AG20443 (cell line): ENCODE measurements at places on chromosomes 6 and 20.
A peak's percentile ranks its signal among the peaks of the same experiment; 100 is the strongest.

GRCh38 chr6:152160346-152160745, 352.9 kb downstream of the ESR1 start:
- DNase-seq, result no peak

DNA sequence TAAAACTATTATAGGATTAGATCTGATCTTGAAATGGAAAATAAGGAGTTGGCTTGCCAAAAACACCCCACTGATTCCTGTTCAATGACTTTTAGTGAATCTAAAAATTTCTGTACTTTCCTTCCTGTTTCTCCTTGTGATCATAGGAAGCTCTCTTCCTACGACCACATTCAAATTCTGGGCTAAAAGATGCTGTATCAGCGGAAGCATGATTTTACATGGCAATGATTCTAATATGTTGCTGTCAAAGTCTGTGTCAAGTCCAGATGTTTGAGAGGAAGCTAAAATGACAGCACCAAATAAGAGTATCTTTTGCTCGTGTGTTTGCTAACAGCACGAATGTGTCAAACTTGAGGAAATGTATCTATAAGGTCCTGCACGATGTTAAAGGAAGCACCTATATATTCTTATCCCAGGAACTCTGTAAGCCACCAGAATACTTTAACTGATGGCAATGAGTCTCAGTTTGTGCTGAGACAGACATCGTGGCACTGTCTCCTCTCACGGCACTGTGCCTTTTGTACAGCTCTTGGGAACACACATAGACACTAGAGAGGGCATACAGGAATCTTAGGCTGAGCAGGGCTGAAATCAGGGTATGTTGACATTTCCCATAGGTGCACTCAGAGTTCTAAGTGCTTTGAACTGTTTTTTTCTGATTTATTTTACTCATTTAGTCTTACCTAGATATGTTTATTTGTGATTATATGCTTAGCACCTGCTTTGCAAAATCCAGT, 24.9 kb upstream of the MAP3K4 start:
- DNase-seq, result no peak

GRCh38 chr20:61935926-61936700, 129.6 kb downstream of the TAF4 start:
- no peak for DNase-seq

DNA sequence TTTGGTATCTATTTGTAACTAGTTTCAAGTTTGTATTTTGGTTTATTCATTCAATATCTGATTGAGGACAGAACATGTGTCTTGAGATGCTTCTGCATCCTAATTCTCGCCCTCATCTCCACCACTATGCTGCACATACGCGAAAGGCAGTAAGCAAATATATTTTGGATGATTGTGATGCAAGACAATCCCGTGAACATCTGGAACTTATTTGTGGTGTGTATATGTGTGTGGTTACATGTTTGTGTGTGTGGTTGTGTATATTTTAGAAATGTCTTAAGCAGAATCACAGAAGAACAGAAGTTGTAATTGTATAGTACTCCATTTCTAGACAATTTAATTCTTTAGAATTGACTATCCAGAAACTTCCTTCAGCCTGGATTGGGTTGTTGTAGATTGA, 35.1 kb upstream of the RNF144B start:
- no peak for DNase-seq

DNA sequence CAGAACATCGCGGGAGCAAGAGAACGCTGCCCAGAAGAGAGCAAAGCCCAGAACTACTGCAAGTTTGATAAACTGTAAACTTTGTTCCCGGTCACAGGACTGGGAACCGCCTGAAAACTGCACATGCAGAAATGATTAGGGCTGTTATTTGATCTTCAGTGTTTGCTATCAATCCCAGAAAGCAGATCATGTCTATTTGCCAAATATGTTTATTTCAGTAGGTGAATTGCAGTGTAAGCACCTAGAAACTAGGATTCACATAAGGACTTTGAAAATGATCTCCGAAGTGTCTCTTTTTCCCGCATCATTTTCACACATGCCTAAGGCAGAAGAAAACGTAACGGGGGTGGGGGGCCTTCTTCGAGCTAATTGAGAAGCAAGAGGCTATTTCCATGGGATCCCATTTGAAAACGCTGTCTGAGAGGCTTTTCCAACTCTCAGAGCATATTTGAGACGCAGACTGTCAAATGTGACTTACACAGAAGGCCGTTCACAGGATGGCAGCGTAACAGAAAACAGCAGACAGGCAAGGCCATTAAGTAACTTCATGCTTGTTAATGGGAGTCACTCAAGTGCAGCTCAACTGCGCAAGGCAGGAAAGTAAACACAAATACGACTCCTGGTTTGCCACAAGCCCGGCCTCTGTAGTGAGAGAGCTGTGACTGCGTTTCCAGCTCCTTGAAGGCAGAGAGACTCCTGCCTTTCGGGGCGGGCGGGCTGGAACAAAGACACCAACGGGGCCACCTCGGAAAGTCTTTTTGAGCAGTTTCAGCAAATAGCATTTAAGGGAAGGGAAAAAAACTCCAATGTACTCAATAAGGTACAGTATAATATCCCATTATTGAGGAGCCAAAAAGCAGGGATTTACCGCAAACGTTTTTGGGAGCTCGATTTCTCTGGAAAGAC, 144.7 kb upstream of the ZNF217 start:
- peak; percentile 82 for DNase-seq

DNA sequence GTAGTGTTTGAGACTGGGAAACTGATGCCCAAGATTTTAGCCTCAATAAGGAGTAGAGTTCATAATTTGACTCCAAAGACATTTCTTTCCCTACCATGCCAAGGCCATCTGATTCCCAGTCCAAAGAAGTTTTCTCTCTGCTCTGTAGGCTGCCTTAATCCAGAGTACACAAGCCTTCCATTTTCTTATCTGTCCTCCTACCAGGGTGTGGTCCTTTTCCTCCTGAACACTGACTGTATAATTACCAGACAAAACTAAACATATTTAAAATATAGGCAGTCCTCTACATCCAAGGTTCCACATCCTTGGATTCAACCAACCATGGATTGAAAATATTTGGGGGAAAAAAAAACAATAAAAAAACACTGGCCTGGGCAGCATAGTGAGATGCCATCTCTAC, 108.4 kb downstream of the SLC16A10 start:
- no peak for DNase-seq

DNA sequence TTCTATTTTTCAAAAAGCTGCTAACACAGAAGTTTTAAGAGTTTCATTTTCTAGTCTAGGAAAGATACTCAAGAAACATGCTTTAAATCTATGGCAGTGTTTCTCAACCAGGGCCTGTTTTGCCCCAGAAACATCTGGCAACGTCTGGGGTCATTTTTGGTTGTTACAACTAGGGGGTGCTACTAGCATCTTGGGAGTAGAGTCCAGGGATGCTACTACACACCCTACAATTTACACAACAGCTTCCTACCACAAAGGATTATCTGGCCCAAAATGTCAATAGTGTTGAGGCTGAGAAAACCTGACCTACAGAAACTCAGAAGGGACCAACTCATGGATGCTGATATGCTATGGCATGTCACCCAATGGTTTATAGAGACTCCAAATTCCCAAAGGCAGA, 24.4 kb downstream of the SERAC1 start:
- peak; percentile 41 for DNase-seq

DNA sequence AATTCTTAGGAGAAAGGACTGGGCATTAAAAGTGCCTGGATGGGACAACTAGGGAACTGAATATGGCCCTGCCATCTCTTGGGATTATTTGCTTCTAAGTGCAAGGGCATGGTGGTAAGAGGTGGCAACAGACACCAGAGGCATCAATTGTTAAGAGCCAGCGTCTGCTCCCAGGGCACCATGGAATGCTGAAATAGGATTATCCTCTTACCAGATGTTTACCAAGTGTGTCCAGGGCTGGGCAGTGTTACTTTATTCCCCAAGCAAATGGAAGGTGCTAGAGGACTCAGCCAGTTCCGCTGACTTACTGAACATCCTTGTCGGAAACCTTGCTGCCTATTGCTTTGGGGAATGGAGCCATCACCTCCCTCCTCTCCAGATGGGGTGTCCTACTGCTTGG, 273.6 kb upstream of the SUPT3H start:
- DNase-seq, result no peak

- DNase-seq, result peak; percentile 85
Observed at GRCh38 chr6:52595000-52595795, 18.3 kb upstream of the TRAM2 start.
